Astrocyte of the cerebellum (primary cell): ENCODE measurements at places on chromosomes 13 and 19.

DNA sequence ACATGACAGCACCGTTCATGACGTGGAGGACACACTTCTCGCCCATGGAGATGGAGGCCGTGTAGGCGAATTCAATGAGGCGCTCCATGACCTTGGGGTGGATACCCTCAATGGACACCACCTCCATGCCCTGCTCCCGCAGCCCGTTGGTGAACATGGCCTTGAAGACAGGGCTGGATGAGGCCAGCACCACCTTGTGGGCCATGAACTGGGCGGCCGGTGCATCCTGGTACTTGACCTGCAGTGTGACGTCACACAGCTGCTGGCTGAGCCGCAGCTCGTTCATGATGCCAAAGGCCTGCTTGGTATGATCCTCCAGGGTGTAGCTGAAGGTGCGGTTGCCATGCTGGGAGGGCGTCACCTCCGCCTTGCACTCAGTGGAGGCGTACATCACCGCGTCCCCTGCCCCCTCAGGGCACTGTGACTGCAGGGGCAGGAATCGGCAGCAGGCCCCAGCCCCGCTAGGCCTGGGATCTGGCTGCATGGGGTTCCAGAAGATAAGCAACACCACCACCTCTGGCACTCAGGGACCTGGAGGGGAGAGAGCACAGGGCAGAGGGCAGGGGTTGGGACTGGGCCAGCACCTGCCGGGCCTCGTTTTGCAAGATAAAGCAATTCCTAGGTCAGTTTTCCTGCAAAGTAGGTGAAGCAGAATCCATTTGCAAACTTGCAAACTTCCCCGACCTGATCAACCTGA, 3.5 kb downstream of the KEAP1 start:
- DNase-seq: no peak

DNA sequence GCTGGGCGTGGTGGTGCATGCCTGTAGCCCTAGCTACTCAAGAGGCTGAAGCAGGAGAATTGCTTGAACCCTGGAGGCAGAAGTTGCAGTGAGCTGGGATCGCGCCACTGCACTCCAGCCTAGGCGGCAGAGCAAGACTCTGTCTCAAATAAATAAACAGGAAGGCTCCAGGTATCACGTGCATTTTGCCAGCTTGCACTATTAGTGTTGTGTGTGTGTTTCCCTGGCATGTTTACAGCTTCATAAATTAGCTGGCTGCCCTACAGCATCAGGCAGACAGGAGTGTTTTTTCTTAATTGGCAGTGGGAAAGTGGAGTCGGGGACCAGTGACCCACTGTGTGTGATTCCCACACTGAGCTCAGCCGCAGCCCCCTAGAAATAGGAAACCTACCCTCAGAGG, 32.6 kb downstream of the SHISA2 start:
- DNase-seq: no peak

GRCh38 chr13:100389617-100390016, 199.0 kb downstream of the GGACT start:
- DNase-seq: no peak

DNA sequence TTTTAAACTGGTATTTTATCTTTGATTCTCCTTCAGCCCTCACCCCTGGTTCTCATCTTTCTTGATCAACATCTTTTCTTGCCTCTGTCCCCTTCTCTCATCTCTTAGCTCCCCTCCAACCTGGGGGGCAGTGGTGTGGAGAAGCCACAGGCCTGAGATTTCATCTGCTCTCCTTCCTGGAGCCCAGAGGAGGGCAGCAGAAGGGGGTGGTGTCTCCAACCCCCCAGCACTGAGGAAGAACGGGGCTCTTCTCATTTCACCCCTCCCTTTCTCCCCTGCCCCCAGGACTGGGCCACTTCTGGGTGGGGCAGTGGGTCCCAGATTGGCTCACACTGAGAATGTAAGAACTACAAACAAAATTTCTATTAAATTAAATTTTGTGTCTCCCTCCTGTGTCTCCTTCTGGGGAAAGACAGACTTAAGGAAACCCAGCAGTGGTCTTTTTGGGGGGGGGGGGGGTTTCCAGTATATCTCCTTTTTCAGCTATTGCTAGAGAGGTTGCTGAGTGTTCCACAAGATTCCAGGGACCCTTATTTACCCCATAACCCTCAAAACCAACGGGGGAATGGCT, 1.5 kb upstream of the RAD23A start:
- no peak for DNase-seq

- DNase-seq: no peak
Measured at GRCh38 chr13:68713394-68713793, 1394.2 kb upstream of the ATXN8OS start.

DNA sequence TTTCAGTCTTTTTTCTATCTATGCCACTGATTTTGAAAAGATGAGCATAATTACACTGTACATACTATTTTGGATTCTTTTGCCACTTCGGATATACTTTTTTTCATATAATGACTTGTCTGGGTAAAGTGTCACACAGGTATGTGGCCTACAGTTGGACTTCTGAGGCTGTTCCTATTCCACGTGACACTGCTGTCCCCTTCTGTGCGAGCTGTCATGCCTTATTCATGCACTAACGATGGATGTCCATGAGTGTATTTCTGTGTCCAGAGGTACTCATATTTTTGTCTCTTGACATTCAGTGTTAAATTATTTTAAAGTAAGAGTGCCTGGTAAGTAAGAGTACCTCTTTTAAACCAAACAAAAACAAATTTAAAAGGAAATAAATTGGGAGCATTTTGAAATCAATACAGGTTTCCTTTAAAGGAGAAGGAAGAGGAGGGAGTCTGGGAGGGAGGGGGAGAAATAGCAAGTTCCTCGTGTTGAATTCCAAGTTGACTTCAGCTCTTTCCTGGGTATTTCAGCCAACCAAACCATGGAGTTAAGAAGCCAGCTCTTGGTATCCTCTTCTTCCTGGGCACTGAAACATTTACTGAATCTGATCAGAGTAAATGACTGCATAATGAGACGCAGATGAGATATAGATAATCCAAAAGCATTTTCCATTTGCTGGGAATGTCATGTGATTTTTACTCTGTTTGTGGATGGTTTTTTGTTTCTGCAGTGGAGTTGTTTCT, 61.3 kb downstream of the TNFRSF19 start:
- no peak for DNase-seq

DNA sequence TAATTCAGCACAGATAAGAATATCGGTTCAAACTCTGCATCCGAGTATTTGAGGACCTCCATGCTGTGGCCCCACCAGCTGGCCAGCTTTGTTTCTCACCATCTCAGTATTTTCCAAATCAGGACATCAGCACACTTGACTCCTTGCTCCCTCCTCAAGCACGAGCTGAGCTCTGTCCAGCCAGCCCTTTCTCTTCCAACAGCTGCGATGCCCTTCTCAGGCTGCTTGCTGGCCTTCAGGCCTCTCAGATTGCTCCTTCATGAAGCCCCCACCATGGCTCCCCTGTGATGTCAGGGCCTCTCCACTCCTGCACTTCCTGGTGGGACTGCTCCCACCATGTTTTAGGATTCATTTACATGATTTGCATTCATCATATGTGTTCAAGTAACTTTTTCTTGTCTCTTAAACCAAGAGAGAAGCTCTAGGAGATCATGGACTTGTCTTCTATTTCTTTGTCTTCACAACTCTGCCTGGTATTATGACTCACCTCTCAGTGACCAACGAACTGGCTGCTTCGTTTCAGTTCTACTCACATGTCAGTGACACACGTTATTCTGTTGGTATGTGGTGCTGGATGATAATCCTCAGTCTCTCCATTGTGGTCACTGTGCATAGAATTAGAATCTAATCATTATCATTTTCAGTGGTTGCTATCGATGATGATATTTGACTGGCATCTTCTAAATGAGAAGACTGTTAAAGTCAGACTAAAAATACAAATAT, 471.7 kb downstream of the EFNB2 start:
- DNase-seq: no peak

- no peak for DNase-seq
Measured at GRCh38 chr13:45623516-45624090, 8.1 kb upstream of the ERICH6B start.

- no peak for DNase-seq
Measured at GRCh38 chr19:4431808-4432674, 25.6 kb downstream of the UBXN6 start.

DNA sequence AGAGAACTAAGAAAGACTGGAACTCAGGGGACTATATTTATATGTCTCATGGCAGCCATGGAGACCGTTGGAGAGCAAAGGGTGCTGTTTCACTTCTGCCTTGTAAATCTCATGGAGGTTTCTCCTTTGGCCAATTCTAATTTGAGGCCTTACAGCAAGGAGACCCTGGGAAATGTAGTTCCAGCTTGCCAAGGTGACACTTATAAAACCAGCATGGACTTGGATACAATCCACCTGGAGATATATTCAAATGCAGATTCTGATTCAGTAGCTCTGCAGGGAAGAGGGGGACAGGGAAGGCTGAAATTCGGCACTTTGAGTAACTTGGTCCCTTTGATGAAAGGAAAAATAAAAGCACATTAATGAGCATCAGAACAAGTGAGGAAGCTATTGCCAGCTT, 90.0 kb downstream of the OXGR1 start:
- DNase-seq: no peak

GRCh38 chr13:105105471-105105870, 1430.0 kb downstream of the EFNB2 start:
- no peak for DNase-seq

DNA sequence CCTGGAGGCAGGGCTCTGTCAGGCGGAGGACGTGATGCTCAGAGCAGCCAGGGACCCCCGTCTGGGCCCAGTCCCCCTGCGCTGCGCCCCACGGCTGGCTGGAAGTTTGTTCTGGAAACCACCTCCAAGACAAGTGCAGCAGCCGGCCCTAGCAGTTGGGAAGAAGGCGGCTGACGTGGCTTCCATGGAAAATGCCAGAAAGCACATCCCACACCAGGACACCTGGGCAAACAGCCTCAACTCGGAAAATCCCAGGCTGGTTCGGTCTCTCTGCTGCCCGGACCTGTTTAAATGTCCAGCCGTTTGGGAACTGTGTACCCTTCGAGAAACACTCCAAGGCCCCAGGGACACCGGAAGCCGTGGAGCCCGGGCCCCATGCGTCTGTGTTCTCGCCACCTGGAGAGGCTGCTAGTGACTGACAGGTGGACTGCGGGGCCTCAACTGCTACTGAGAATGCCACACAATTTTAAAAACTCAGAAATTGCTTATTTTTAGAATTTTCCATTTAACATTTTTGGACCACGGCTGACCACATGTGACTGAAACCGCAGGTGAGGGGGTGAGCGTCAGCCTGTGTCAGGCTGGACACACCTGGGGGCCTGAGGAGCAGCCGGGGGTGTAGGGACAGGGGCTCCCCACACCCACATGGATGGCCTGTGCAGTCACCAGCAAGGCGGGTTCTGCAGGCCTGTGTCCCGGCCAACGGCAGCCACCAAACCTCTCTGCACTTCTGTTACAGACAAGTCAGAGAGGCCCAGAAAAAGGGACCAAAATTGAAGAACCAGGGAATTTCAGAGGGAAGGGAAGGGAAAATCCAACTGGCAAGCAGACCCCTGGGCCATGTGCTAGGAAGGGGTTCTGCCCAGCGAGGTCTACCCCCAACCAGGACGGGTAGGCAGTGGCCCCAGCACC, 31.7 kb downstream of the RASA3 start:
- DNase-seq: no peak

DNA sequence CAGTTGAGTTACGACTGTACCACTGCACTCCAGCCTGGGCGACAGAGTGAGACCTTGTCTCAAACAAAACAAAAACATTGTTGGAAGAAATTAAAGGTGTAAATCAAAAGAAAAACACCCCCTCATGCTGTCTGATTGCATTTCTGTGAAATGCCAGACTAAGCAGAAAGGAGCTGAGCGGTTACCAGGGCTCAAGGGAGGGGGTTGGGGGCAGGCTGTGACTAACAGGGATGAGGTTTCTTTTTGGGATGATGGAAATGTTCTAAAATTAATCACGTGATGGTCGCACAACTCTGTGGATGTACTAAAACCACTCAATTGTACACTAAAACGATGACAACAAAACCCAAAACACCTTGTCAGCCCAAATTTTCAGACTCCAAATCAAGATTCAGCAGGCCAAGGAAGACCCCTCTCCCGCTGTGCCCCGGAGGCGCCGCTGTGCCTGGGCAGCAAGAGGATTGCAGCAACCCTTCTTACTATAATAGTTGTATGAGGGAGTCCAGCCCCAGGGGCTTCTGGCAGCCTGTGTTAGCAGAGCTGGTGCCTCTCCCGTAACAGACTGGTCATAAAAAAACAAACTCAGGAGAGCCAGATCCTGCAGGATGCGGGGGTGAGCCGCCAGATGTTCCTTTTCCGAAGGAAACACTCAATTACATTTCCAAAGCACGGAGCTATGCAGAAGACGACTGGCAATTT, 20.9 kb downstream of the CAPS start:
- no peak for DNase-seq

- no peak for DNase-seq
Measured at GRCh38 chr19:35073516-35073915, 32.0 kb downstream of the HPN start.

DNA sequence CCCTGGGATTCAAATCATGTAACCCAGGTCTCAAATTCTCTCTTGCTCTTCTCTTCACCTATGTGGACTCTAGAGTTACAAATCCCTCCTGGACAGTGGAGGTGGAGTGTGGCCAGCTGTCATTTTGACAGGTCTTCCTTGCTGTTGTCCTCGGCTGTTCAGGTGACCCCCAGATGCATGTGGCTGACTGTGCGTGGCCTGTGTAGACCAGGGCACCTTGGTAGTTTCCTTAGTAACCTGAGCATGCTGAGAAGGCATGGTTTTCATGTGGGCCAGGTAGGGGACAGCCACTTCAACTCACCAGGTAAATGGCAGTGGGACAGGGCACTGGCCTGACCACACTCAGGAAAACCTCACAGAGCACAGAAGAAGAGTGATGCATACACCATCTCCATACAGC, 155.0 kb upstream of the TSHZ3 start:
- no peak for DNase-seq

- no peak for DNase-seq
Measured at GRCh38 chr19:34314437-34315313, 50.3 kb upstream of the GPI start.

GRCh38 chr19:48970923-48971395, 5.8 kb downstream of the FTL start:
- peak; percentile 59 for DNase-seq

GRCh38 chr19:15304140-15304705, 28.1 kb downstream of the BRD4 start:
- DNase-seq: no peak

- DNase-seq: no peak
Measured at GRCh38 chr19:10305139-10305806, 4.3 kb downstream of the ZGLP1 start.

DNA sequence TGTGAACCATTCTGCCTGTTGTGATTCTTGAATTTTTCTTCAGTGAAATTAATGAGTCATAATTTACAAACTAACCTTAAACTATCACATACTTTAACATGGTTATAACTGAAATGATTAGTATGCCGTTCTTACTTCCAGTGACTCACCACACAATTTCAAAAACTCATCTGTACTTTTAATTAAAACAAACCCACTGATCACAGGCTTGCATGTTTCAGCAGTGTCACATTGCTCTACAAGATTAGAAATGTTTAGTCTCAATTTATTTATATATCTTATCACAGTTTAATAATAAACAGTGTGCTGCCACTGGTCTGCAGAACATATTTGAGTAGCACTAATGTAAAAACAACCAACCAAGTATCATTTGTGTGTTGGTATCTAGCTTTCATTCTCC, 2227.9 kb upstream of the PCDH20 start:
- DNase-seq: no peak

GRCh38 chr19:38211766-38212165, 12.3 kb downstream of the DPF1 start:
- DNase-seq: no peak

- DNase-seq: no peak
Measured at GRCh38 chr19:7718668-7719067, 13.2 kb downstream of the CLEC4G start.

- no peak for DNase-seq
Measured at GRCh38 chr13:63636316-63636993, 2220.8 kb upstream of the PCDH20 start.

GRCh38 chr13:99218545-99218944, 17.9 kb downstream of the UBAC2 start:
- no peak for DNase-seq
